ENCODE measurements at places on chromosomes 2 and 18. TPM values are rescaled to one million over a fixed set of nuclear protein-coding genes. Genes with fewer than 3 reads are reported as not detected.

RAX gene
- not detected for total RNA-seq

RFTN2 gene
- total RNA-seq = 5.4 TPM

- DNase-seq = no peak
Observed at GRCh38 chr18:58361212-58361611, 267.7 kb downstream of the ALPK2 start.

DNA sequence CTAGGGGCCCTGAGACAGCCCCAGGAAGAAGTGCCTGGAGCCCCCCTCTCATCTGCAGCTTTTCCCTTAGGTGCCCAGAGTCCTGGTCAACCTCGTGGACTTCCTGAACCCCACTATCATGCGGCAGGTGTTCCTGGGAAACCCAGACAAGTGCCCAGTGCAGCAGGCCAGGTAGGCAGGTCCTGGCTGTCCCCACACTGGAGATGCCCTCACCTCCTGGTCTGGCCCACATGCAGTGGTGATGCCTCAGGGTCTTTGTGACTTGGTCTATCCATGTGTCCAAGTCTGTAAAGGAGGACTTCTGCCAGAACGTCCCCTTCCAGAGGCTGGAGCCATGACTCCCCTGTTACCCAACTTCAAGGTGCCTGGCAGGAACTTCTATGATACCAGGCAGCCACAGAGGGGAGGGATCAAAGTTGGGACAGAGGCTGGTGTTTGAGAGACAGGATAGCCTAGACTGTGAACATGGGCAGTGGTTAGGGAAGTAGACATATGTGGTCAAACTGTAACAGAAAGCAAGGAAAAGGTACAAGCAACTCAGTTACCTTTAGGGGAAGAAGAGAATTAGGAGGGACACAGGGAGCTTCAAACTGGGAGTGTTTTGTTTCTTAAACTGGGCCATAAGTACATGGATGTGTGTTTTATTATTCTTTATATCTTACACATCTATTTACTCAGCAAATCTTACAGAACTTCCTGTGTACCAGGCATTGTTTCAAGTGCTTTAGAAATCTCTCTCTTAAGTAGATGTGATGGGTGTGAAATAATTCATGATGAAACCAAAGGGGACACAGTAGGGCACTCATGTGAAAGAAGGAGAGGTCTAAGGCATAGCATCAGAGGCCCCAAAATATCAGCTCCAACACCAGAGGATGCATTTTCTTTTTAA lies 107.1 kb downstream of the PLB1 start:
- peak; percentile 66 for DNase-seq

DNA sequence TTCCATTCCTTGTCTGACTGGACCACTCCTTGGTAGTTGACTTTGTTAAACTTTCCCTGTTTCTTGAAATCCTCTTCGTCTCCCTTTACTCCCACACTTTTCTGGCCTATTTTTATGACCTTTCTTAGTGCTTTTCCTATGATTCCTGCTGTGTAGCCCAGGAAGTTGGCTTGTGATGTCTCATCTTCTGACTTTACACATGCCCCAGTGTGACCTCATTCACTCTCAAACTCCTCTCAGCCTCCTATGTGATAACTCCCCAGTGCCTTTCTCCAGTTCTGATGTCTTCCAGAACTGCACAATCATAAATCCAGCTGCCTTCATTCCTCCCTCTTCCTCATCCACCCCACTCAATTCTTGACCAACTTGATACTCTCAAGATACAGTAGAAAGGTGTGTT lies 407.6 kb downstream of the TGIF1 start:
- no peak for DNase-seq

DNA sequence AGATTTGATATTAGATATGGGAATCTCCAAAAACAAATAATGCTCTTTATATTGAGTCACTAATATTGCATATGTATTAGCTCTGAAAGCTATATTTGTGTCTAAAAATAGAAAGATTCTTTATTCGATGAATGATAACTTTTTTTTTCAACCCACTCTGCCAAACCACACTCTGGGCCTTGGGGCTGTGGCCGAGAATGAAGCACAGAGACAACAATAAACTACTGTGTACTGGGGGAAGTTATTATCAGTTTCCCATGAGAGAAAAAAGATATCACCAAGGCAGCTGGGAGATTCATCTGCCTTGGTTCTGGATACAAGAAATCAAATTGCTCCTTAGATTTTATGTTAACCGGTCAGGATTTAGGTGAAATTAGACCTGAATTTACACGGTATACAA lies 762.2 kb downstream of the SUCLG1 start:
- DNase-seq = no peak

DNA sequence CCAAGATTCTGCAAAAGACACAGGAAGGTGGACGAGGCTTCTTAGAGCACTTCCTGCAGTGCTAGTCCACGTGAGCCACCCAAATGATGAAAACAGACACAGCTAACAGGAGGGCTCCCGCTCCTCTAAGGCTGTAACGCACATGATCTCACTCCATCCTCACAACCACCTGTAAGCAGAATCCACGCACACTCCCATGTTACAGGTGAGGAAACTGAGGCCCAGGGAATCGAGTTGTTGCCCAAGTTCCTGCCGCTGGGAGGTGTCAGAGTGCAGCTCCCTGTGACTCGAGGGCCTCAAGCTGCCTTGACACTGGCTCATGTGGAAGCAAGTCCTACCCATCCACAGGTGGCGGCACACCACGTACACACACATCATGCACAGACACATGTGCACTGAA lies 4.4 kb downstream of the DNMT3A start:
- DNase-seq = no peak

DNA sequence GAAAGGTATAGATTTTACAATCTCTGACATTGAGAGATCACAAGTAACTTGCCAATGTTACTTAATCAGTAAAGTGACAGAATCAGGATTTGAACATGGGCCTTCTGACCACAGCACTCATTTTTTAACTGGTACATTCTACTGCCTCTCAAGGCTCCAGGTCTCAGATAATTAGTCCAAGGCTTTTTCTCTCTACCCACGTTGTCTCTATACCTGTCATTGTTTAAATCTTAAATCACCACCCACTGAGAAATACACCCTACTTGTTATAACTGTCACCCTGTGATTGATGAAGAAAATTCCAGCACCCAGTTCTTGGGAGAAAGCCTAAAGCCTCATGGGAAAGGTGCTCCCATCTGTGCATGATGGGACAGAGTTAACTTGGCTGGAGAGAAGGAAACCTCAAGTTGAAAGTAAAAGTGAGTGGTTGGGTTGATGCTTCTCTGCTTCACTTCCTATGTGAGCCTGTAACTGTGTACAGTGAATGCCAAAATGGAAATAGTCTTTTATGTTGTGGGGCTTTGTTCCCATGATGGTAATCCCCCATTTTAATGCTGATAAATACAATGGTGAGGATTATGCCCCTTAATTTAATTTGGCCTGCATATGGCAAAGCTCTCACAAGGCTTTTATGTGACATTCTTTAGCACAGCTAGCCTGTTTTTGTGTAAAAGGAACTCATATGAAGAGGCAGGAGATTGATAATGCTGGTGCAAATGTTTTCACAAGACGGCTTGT lies 190.1 kb upstream of the SP5 start:
- no peak for DNase-seq

GRCh38 chr2:177857538-177857937 lies 215.0 kb downstream of the PDE11A start:
- DNase-seq = no peak

DNA sequence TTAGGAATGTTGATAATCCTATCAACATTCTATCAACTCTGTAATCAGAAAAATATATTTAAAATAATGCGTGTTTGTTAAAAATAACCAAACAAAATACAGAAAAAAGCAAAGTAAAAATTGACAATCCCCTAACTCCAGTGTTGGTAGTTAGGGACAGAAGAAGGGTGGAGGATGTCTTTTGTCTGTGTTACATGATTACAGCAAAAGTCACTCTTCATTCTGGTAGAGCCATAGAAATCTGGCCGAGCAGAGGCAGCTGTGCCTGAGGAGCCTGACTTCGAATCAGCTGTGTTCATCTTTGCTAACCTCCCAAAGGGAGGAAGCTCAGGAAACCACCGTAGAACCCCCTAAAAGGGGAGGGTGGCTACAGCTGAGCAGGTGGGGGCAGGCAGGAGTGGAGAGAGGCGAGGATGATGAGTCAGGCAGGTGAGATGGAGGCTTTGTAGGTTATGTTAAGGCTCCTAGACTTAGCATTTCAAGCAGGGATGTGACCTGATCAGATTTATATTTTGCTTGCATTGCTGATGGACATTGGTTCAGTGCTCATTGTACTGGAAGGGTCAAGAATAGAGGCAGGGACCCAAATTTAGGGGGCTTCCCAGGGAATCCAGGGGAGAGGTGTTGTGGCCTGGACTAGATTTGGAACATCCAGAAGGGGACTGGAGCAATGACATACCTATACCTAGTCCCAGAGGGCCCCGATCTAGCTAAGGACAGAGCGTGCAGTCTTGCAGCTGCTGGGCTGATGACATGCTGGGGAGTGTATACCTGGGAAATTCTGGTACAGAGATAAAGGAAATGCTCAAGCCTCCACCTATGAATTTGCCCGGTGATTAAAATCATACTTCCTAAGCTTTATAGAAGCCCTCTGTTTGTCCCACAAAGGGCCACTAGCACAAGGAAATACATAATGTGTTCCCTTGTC lies 95.7 kb downstream of the NEDD4L start:
- no peak for DNase-seq

All from posterior vena cava (tissue), 2 donors.